ENCODE measurements at places on chromosomes 1 and 21.
A peak's percentile ranks its signal among the peaks of the same experiment; 100 is the strongest.

GRCh38 chr1:45721207-45721606 lies 29.2 kb downstream of the IPP start:
- DNase-seq, result no peak

GRCh38 chr1:74513411-74514300 lies 1.2 kb upstream of the LRRC53 start:
- DNase-seq, result no peak

DNA sequence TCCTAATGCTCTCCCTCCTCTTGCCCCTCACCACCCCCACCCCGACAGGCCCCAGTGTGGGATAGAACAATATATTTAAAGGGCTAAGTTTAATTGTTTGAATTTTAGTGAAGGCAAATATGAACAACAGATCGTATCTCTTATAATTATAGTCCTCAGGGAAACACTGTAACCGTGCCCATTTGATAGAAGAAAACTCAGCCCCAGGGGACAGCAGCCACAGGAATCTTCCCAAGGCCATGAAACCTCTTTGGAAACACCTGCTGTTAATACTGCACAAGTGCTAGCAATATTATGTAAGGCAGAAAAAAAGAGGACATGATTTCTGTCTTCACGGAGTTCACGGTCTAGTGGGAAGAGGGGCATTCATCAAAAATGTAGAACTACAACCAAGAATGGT lies 142.2 kb downstream of the URB2 start:
- DNase-seq, result no peak

GRCh38 chr1:35044431-35044830 lies 12.7 kb upstream of the ZMYM6 start:
- DNase-seq, result no peak

DNA sequence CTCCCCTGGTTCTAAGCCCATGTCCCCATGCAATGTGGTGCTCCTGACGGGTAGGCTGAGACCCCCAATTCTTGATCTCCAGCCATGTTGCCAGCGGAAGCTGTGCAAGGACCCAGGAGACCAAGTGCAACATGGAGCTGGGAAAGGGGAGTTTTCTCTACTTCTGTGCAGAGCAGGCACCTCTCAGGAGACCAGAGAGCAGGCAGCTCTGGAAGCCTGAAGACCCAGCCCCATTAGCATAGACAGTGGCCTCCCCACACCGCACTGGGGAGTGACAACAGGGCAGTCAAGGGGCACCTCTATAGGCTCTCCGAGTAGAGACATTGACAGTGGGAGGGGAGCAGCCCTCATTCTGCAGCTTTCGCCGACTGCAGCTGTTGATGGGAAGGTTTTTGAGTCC lies 410.2 kb downstream of the MATN1 start:
- DNase-seq, result no peak

DNA sequence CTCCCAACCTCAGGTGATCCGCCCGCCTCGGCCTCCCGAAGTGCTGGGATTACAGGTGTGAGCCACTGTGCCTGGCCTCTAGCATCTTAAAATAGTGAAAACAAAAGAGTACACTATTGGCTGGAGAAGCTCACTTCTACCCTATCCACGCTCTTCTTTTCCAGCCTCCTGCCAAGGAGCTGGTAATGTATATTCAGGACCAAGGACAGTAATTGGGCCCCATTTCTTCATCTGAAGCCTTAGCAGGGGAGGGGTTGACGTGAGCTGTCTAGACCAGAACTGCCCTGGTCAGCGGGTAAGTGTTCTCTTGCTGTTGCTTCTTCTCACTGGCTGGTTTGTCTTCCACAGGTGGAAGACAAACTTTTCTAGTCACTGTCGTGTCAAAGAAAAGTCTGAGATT lies 70.2 kb downstream of the DNM3 start:
- no peak for DNase-seq

DNA sequence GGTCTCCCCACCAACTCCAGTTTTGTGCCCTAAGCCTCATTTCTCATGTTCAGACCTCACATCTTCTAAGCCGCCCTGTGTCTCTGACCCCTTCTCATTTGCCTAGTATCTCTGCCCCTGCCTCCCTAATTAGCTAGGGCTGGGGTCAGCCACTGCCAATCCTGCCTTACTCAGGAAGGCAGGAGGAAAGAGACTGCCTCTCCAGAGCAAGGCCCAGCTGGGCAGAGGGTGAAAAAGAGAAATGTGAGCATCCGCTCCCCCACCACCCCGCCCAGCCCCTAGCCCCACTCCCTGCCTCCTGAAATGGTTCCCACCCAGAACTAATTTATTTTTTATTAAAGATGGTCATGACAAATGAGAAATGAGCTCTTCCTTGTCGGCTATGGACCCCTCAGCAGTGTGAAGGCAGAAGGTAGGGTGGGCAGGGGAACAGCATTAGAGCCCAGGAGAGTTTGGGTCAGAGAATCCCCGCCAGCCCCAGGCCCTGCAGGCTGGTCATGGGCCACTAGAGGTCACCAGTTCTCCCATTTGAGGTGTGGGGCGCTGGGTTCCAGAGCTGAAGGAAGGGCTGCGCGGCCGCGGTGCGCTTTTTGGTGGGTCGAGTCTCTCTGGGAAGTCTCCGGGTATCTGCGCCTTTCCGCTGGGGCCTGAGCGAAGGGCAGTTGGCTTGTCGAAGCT lies 11.5 kb downstream of the ADAMTSL4 start:
- DNase-seq, result peak; percentile 62

DNA sequence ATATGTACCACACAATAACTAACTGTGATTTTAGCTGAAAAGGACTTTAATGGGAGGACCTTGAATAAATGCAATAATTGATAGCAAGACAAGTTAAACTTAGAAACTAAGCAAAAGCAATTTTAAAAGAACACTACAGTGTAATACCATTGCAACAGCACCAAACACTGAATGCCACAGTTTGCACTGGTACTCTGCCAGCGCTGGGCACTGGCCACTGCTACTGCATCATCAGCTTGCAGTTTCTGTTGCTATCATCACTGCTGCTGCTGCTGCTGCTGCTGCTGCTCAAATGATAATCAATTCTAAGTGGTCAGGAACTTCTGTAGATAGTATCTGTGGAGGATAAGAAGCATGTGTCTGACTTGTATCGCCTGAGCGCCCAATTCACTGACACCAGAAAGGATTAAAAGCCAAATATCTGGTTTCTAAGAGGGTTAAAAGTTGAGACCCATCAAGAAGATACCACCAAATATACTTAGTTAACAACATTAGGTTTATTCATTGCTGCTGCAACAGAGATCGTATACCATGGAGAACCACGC lies 306.9 kb downstream of the LRRC40 start:
- DNase-seq, result no peak

GRCh38 chr1:91835087-91835521 lies 50.8 kb downstream of the TGFBR3 start:
- no peak for DNase-seq

GRCh38 chr1:25685938-25686665 lies 69.5 kb downstream of the MAN1C1 start:
- DNase-seq, result no peak

- no peak for DNase-seq
Measured at GRCh38 chr21:18673789-18674188, 270.2 kb upstream of the TMPRSS15 start.

GRCh38 chr1:6081901-6082300 lies 36.2 kb downstream of the KCNAB2 start:
- no peak for DNase-seq

DNA sequence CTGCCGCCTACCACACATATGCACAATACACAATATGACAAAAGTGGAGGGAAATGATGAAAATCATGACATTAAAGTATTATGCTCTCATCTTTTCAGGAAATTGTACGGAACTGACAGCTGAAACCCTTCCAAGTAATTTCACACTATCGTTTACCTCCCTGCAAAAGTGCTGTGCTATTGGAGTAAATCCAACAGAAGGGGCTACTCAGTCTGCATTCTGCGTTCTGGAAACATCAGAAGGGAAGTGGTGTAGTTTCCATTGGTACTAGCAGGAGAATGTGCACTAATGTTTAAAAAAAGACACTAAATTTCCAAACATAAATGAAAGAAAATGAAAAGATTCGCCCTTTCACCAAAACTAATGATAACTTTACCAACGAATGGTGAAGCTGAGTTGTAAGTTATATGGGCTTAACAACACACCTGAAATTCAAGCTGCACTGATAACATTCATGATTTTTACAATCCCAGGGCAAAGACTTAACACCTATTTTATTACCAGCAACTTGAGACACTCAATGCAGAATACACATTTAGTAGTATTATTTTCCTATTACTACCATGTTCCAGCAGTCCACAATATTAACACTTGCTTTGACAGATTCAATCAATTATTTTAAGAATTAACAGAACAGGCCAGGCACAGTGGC lies 3.2 kb downstream of the DENND1B start:
- DNase-seq, result no peak

GRCh38 chr1:1167398-1167821 lies 6.3 kb upstream of the TTLL10 start:
- no peak for DNase-seq

- no peak for DNase-seq
Measured at GRCh38 chr1:244431166-244431565, 20.5 kb downstream of the ADSS2 start.

DNA sequence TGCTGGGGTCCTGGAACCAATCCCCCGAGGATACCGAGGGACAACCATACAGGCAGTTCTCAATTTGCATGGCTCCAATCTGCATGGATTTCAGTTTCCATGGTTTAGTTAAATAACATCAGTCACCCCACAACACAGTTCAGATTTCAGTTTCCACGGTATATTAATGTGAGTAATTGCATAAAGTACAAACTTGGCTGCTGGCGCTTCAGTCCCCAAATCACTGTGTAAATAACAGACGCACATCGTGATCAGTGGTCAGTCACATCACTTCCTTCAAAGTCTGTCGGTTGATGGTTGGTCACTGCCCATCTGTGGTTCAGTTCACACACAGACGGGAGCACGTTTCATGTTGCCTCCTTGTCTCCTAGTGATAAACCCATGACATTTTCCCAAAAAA lies 66.4 kb upstream of the LPGAT1 start:
- DNase-seq, result no peak

DNA sequence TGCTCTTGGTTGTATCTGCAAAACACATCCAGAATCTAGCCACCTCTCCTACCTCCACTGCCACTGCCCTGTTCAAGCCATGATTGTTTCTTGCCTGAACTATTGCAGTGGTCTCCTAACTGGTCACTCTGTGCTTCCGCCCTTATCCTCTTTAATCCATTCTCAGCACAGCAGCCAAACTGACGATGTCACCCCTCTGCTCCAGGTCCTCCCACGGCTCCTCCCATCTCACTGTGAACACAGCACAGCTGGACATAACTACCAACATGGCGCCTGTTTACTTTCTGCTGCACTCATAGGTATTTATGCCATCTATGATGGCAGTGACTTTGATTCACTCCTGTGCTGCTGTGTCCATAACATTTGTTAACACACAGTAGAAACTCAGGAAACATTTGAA lies 406.7 kb downstream of the DISC1 start:
- DNase-seq, result no peak

DNA sequence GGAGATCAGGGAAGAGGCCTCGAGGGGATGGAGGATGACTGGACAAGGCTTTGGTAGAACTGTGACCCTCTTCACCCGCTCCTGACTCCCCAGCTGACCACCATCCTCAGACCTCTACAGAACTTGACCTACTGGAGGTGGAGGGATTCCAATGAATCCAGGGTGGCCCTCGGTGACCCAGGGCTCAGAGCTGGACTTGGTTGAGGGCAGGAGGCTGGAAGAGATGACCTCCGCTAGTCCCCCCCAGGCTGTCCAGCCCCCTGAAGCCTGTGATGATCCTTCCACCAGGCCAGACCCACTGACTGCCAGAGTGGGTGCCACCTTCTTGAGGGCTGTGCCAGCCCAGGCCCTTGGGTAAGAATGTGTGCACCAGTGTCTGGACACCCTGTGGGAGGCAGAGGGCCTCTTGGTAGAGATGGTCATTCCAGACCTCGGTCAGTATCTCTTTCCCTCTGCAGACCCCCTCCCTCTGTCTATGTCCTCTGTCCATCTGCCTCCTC lies 44.9 kb downstream of the ATP1B1 start:
- DNase-seq, result no peak

- DNase-seq, result no peak
Measured at GRCh38 chr1:99266726-99267125, 2.4 kb downstream of the PLPPR4 start.

- DNase-seq, result no peak
Measured at GRCh38 chr1:111347026-111347425, 56.4 kb downstream of the CHIA start.

- DNase-seq, result no peak
Measured at GRCh38 chr1:4375812-4376211, 278.6 kb upstream of the AJAP1 start.

DNA sequence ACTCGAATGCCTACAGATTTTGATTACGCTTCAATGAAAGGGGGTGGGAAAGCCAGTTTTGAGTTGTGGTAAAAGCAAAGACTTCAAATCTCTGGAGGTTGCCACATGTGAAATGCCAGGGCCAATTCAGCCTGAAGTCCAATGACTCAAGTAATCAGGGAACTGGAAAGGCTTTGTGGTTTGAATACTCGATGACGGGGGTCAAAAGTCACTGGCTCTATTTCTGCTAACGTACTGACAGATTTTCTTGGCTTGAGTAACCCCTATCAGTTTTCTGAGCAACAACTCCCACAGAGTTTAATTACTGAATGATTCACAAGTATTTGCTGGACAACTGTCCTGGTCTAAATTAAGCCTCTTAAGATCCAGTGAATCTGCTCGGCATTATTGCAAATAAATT lies 152.2 kb downstream of the SIPA1L2 start:
- DNase-seq, result no peak

DNA sequence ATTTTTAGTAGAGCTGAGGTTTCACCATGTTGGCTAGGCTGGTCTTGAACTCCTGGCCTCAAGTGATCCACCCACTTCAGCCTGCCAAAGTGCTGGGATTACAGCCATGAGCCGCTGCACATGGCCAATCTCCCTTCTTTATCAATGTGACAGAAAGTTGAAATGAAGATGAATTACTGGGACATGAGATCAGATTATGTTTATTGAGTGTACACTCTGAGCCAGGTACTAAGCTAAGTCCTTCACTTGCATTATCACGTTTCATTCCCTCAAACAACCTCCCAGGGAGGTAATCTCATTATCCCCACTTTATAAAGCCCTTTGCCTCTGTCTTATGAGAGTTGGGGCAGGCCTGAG lies 6.3 kb upstream of the CHI3L2 start:
- no peak for DNase-seq

DNA sequence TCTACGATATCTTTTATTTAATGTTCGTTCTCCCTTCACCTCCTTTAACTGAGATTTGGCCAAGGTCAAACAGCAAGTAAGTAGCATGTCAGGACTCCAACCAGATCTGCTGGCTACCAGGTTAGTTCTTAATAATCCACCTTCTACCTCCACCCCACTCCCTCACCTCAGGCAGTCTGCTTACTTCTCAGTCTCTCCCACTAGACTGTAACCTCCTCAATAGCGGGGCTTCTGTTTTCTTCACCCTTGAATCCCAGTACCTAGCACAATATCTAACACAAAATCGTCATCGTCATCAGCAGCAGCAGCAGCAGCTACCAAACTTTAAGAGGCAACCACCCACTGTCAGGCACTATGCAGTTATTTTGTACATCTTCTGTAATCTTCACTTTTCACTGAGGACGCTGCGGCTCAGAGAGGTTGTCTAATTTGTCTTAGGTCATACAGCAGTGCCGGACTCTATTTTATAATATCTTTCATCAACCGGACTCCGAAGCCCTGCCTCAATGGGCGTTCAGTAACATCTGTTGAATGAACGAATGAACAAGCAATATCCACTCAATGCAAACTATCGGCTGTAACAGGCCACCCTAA lies 859 bp upstream of the MAGI3 start:
- no peak for DNase-seq

GRCh38 chr1:147547065-147547464 lies 5.8 kb downstream of the BCL9 start:
- no peak for DNase-seq

- no peak for DNase-seq
Measured at GRCh38 chr1:160823296-160823695, 27.3 kb downstream of the LY9 start.
